ENCODE measurements at places on chromosomes 13 and 19.
A peak's percentile ranks its signal among the peaks of the same experiment; 100 is the strongest.

DNA sequence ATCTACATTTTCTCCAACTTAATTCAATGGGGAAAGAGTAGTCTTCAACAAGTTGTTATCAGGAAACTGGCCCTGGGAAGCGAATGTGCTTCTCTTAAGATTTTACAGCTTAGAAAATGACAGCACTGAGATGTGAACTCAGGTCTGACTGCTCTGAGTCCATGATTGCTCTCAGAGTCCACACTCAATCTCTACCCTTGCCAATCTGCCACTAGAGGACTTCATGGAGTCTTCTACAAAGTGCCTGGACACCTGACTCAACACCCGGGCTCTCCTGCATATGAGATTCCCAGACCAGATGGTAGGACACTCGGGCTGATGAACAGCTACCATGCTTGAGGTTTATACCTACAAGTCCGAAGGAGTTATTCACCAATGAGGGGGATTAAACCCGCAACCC lies 74.8 kb downstream of the ABCC4 start:
- no peak for DNase-seq
- no peaks in the 10 kb centered on the region for H3K36me3 ChIP-seq
- peak overlapping the region; percentile 48 for H3K27ac ChIP-seq
- H3K4me1 ChIP-seq, result no peaks in the 10 kb centered on the region
- H3K4me3 ChIP-seq, result no peak overlapping the region

- no peak for DNase-seq
- H3K27ac ChIP-seq, result no peak overlapping the region
- no peaks in the 10 kb centered on the region for H3K27me3 ChIP-seq
- H3K4me3 ChIP-seq, result no peak overlapping the region
- no peaks in the 10 kb centered on the region for H3K4me1 ChIP-seq
Measured at GRCh38 chr13:67353941-67354340, 123.8 kb upstream of the PCDH9 start.

DNA sequence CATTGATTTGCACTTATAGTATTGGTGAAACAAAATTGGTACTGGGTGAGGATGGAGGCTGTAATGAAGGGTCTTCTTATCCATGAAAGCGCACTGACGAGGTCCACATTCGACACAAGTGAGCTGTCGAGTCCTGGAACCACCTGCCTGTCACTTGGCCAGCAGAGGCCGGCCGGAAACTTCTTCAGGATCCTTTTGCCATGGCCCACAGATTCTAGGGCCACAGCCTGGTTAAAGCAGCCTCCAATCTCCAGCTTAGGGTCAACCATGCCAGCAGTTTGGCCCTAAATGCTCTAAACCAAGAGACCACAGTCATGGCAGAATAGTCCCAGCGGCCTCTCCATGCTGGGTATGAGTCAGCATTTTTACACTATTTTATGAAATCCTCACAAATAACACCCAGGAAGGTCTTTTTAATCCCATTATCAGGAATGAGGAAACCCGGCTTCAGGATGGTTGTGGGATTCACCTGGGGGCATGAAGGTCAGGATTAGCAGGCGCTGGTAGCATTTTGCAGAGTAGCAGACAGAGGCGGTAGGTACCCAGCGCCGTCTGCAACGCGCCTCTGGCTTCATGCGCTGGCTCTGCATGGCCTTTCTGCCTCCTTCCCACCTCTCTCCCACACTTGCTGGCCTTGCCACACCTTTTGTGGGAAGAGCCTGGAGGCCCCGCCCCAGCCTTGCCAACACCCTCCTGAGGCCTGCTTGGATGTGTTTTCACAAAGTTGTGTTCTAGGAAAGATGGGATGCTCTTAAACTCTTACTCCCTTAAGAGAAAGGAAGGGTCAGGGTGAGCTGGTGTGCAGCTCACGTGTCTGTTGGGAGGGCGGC lies 15.2 kb downstream of the GAS6 start:
- H3K27ac ChIP-seq, result peak overlapping the region; percentile 65
- H3K27me3 ChIP-seq, result no peaks in the 10 kb centered on the region
- no peak overlapping the region for H3K4me3 ChIP-seq
- peaks cover 20% of the 10 kb centered on the region for H3K36me3 ChIP-seq
- peaks cover 45% of the 10 kb centered on the region for H3K4me1 ChIP-seq

- peak; percentile 49 for DNase-seq
- no peaks in the 10 kb centered on the region for H3K27me3 ChIP-seq
- H3K36me3 ChIP-seq, result no peaks in the 10 kb centered on the region
- H3K4me1 ChIP-seq, result peaks cover 8% of the 10 kb centered on the region
- peak overlapping the region; percentile 91 for H3K27ac ChIP-seq
Measured at GRCh38 chr19:53553865-53554791, 16.2 kb downstream of the ZNF331 start.

DNA sequence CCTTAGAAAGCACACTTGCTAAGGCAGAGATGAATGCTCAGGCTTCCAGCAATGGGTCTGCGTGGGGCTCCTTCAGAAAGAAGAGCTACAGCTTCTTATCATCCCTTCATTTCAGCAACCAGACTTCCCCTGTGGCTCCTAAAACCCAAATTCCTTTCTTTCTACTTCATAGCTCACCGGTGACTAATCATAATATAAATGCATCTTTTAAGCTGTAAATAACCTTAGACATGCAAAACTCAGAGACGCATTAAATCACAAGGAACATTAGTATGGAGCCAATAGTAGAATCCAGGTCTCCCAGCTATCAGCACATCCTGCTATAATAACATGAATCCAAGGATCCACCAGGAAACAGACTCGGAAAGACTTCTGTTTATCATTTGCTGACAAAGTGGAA lies 375.6 kb downstream of the COG6 start:
- DNase-seq, result no peak
- no peaks in the 10 kb centered on the region for H3K4me1 ChIP-seq
- H3K36me3 ChIP-seq, result no peaks in the 10 kb centered on the region
- H3K4me3 ChIP-seq, result no peak overlapping the region
- H3K27me3 ChIP-seq, result no peaks in the 10 kb centered on the region
- H3K27ac ChIP-seq, result no peak overlapping the region

All from esophagus squamous epithelium (tissue), 5 donors.